ENCODE measurements at places on chromosomes 12 and 14.
A peak's percentile ranks its signal among the peaks of the same experiment; 100 is the strongest.

DNA sequence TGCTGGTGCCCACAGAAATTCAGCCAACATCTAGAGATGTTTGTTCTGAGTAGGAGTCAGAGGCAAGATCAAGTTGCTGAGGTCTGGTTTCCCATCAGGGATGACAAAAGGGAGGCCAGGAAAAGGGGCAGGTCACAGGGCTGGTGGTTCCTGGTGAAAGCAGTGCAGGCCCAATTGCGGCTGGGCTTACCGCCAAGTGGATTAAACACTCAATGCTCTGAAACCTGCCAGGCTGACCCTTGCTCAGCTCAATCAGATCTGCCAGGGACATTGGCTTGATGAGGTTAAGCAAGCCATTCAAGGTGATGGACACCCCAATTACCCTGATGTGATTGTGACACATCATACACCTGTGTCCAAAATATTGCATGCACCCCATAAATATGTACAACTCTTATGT is 5.5 kb upstream of the OAS1 start:
- no peak for DNase-seq

- no peak for DNase-seq
Measured at GRCh38 chr12:2637371-2637770, 157.4 kb upstream of the FKBP4 start.

DNA sequence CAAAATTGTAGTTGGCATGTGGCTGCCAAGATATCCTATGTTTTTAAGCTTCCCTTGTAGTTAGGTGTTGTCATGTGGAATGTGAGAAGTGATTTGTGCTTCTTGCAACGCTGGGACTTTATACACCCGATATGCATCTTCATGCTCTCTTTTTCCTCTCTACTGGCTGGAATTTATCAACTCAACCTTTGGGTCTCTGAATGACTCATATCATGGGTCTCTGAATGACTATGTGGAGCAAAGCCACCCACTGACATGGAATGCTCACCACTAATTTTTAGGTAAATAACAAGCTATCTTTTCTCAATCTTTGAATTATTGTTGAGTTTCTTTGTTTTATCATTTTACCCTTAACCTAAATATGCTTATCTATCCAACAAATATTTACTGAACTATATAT is 144.6 kb downstream of the ATP23 start:
- DNase-seq: no peak

DNA sequence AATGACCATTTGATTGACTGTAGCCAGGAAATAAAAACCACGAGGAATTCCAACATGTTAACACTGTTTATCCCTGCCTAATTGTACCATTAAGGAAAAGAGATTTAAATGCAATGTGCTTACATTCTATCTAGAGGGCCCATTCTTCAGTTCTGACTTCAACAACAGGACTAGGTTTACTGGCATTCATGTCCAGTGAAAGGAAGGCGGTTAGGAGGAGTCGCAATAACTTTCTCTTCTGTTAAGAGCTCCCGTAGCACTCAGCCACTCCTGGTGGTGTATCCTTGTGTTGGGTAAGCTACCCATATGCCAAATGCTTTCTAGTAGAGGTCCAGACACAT is 154.7 kb downstream of the STXBP6 start:
- no peak for DNase-seq

DNA sequence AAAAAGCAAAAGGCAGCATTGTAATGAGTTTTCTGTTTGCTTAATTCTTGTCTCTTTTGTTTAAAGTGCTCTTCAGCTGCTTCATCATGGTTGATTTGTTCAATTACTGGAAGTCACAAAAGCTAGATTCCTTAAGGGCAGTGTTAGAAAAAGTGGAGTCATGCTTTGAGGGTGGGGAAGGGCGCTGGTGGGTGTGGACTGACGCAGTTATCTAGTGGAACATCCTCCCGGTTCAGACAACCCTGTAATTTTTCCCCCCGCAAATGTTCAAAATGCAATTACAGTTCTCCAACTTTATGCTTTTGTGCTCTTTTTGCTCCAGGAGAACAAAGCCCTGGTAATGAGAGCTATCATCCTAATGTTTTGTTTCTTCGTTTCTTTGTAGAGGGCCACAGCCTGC is 2.1 kb downstream of the AKAP6 start:
- no peak for DNase-seq

- DNase-seq: no peak
Measured at GRCh38 chr12:41998436-41998835, 146.2 kb downstream of the GXYLT1 start.

GRCh38 chr12:132503618-132504204 is 13.8 kb downstream of the FBRSL1 start:
- DNase-seq: no peak

DNA sequence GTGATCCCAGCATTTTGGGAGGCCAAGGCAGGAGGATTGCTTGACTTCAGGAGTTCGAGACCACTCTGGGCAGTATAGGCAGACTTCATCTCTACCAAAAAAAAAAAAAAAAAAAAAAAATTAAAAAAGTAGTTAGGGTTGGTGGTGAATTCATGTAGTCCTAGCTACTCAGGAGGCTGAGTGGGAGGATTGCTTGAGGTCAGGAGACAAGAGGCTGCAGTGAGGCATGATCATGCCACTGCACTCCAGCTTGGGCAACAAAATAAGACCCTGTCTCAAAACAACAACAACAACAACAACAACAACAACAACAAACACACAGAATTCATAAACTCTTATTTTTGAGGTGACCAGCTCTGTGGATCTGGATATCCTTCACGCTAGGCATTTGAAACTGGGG is 17.1 kb downstream of the SLC25A3 start:
- no peak for DNase-seq

DNA sequence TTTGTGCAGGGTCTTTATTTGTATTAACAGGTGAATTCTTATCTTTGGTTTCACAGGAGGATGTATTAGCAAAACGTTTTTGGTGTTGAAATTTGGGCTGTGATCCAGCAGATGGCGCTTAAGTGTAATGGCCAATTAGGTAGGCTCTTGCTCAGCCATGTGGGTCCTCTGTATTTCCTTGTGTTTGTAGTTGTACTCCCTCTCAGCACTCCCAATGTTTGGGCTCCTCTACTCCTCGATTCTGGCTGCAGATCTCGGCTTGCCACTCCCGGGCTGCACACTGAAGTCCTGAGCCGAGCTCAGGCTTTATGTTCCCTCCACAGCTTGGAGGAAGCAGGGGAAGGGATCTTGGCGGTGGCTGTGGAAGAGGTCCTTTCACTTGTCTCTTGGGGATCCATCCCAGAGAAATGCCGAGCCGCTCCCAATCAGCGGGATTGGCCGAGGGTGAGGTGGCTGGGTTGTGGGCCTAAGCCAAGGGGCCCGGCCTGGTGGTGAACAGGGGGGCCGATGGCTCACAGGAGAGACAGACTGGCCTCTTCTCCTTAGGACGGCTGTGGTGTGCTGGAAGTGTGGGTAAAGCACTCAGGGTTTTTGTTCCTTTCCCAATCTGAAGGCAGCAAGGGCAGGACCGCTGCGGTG is 133.7 kb downstream of the AEBP2 start:
- DNase-seq: no peak

DNA sequence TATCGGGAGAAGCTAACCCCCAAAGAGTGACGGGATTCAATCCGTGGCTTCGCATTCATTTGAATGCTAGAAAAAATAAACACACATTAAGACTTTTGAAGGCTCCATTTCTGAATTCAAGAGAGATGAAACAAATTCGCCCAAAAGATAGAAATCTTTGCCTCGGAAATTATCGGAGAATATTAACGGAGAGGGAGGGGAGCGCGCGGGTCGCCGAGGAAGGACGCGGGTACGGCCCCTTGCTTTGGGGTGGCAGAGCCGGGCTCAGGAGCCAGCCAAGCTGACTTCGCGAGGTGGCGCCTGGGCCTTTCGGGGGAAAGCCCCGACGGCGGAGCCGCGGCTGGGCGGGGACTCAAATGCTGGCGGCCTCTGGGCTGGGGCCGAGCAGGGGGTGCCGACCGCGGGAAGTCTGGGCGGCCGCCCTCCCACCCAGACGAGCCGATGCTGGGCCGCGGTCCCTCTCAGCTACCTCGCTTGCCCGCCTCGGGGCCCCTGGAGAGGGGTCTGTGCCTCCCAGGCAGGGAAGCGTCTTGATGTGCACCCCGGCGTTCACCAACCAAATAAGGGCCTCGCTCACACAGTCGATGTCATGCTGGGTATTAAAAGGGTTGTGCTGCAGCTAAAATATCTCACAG is 14.7 kb downstream of the NKX2-1 start:
- DNase-seq: peak; percentile 13

GRCh38 chr12:40152783-40153383 is 47.0 kb upstream of the SLC2A13 start:
- DNase-seq: no peak

GRCh38 chr12:2076728-2077127 is 23.9 kb downstream of the CACNA1C start:
- DNase-seq: no peak

DNA sequence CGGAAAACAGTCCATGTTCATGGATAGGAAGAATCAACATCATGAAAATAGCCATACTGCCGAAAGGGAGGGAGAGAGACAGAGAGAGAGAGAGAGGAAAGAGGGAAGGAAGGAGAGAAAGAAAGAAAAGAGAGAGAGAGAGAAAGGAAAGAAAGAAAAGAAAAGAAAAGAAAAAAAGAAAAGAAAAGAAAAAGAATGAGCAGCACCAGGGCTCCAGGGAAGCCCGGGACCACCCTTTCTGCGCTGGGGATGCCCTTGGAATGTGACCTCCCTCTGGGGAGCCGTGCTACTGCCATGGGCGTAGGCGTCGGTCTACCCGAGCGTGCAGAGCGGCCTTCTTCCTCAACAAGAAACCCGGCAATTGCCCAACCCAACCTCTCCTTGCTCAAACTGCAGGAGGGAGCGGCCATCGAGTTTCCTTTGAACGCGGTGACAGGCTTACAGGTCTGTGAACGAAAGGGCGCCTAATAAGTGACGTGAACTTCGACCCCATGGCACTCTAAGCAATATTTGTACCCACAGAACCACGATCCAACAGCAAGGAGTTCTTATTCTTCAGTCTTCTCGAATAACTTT is 16.9 kb downstream of the OR6S1 start:
- DNase-seq: no peak

- no peak for DNase-seq
Measured at GRCh38 chr12:2154050-2154449, 101.3 kb downstream of the CACNA1C start.

DNA sequence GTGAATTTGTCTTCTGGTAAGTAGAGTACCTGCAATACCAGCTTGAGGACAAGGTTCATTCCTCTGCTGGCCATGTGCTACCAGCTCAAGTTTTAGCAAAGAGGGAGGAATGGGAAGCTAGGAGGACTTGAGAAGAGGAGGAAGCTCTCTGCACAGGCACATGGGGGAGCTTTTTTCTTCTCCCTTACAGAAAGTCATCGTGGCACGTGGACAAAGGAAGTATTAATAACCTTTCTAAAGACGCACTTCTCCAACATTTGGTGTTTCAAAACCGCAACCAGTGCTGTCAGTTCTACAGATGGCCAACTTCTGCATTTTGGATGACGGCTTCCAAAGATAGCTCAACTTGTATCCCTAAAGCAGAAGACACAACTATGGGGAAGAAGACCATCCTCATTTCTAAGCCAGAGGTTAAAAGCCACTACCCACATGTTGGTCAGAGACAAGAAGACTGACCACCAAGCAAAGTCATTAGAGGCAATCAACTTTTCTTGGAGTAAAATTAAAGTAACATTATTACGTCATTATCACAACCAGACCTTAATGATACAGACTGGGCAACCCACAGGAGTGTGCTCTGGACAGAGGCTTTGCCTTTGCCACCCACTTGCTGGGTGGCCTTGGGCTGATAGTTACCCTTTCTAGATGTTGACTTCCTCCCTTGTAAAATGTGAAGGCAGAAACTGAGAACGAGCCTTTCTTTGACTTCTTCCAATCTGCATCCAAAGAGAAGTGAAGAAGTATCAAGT is 12.3 kb upstream of the TMED10 start:
- DNase-seq: no peak

GRCh38 chr14:99718031-99718810 is 34.1 kb downstream of the CYP46A1 start:
- DNase-seq: no peak

DNA sequence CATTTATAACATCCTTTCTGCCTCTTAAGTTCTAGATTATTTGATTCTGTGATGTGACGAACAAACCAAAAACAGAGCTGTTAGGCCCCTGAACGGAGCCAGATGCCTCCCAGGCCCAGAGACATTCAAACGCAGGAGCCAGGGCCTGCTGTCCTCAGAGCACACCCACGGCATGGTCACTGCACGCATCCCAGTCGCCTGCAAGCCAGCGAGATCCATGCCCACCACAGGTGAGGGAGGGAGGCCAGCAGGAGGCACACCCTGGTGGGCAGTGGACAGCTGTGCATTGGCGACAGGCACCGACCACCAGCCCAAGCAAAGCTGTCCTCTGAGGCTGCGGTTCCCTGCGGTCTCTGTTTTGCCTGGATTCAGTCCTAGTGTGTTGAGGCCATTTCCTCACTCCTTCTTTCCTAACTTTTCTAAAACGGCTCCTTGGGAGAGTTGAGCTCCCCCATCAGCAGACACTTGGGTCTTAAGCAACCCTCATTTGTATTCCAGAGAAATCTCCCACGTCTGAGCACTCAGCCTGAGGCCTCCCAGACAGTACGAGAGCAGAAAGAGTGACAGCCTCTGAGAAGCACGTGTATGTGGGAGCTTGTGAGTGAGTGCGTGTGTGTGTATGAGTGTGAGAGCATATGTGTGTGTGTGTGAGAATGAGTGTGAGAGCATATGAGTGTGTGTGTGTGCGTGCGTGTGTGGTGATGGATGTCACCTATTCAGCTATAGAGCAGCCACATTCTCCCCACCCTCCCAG is 81.2 kb downstream of the CHGA start:
- DNase-seq: no peak

DNA sequence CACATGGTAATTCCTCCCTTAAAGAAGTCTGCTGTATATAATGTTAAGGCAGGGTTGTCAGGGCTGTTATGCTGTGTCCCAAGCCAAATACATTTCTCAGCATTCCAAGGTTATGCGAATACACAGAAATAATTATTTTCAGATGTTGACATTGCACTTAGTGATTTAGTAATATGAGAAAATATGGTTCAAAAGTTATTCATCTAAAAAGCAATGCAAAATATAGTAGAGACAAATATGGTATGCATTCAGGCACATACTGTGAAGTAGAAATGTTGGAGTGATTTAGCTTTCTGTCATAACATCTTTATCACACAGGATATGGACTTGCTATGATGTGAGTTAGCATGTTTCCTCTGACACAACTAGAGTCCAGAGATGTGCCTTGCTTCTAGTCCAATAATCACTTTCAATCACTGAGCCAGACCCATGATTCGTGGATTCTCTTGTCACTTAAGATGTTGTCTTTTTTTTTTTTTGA is 70.0 kb downstream of the PDE3A start:
- no peak for DNase-seq

DNA sequence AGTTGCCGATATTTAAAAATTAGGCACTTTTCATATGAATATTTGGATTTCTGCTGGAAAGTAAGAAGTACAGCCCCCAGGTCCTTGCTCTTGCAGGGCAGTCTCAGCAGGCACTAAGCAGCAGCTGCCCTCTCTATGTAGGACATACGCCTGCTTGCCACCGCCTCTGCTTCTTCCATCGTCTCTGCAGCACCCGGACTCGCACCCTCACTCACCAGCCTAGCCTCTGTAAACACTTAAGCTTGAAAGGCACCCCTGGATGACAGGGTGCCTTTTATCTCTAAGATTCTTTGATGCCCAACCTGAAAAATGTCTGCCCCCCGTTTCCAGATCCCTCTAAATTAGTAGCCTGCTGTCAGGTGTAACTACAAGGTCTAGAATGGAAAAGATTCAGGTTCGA is 19.0 kb downstream of the OTUB2 start:
- DNase-seq: no peak

Data from GM19239 (cell line).